Right ventricle myocardium superior (tissue), 1 donor: ENCODE measurements at places on chromosomes 2 and 18.

DNA sequence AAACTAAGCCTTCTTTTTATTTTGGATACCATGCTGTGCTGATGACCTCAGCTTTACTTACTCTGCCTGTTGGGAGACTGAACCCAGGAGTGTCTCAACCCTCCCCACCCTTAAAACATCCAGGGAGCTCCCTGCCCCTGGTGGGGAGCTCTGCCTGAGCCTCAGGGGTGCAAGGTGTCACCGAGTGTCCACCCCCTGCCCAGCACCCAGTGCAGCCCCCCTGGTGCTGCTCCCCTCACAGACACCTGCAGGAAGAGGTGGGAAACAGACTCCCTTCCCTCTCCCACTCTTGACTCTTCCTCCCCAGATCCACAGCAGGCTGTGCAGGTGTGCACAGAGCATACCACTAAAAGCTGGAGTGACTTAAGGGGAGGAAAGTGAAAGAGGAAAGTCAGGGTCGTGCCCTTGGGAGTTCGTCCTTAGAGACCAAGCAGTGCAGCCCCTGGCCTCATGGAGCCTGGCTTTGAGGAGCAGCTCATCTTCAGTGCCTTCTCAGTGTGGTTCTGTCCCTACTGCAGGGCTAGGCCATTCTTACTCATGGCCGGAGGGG, 51.3 kb downstream of the MYO7B start:
- no peak for DNase-seq

DNA sequence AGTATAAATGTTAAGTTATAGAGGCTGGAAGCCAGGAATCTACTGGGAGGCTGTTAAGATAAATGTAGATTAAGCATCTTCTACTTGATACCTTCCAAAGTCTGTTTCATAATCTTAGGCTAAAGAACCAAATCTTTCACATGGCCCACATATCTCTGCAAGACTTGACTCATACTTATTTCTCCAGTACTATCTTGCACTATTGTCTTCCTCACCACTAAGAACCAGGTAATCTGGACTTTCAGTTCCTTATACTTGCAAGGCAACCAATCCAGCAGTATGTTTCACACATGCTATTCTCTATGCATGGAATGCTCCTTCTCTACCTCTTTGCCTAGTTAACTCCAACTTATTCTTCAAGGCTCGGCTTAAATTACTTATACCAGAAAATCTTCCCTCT, 62.2 kb downstream of the RBMS1 start:
- DNase-seq: no peak

GRCh38 chr2:37414470-37414949, 70.1 kb downstream of the QPCT start:
- DNase-seq: no peak

GRCh38 chr2:136151021-136151971, 33.3 kb upstream of the CXCR4 start:
- no peak for DNase-seq

GRCh38 chr18:54616220-54616848, 25.3 kb downstream of the DYNAP start:
- no peak for DNase-seq

DNA sequence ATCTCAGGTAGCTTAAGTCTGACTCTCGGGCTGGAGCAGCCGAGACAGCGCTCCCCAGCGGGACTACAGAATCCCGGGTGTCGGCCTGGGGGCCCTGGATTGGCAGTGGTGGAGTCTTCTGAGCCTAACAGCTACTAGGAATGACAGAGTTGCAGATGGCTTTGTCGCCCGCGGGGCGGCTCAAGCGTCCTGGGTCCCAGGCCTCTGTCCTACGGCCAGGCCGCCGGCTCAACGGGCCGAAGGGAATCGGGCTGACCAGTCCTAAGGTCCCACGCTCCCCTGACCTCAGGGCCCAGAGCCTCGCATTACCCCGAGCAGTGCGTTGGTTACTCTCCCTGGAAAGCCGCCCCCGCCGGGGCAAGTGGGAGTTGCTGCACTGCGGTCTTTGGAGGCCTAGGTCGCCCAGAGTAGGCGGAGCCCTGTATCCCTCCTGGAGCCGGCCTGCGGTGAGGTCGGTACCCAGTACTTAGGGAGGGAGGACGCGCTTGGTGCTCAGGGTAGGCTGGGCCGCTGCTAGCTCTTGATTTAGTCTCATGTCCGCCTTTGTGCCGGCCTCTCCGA, 8.8 kb downstream of the SIX2 start:
- no peak for DNase-seq

GRCh38 chr18:54983041-54983686, 23.9 kb upstream of the CCDC68 start:
- no peak for DNase-seq

- no peak for DNase-seq
These were observed 2173.5 kb upstream of the PIK3C3 start for GRCh38 chr18:39781565-39781964.

DNA sequence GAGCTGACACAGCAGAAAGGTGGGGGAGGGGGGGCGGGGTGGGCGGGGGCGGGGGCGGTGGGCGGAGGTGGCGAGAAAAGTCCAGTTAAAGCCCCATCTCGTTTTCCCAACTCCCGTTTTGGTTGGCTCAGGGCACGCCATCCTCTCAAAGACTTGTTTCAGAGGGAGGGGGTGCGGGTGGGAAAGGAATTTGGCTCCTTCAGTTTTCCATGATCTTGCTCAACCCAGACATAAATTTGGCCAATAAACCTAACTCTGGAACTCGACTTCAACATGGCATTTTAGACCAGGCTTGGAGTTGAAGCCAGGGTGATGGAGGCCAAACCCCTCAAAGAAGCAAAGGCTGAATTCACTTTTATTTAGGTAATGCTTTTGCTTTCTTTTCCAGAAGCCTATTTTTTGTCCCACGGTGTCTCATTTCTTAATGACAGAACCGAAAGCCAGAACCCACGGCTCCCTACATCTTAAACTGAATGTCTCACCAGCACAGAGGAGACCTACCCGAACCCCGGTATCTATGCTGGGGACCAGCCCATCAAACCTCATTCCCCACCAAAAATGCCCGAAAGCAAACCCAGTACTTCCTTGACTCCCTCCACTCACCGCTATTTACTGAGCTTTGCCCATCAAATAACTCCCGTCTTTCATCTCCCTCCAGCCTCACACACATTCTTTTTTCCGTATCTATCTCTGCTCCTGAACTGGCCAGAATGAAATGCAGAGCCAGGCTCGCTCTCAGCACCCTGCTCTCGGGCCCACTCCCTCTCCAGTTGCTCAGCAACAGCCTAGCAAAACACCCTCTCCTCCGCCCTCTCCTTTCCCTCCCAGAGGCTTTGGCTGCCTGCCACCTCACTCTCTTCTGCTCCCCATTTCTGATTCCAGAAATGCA, 4.3 kb downstream of the IGFBP5 start:
- DNase-seq: peak; percentile 90

DNA sequence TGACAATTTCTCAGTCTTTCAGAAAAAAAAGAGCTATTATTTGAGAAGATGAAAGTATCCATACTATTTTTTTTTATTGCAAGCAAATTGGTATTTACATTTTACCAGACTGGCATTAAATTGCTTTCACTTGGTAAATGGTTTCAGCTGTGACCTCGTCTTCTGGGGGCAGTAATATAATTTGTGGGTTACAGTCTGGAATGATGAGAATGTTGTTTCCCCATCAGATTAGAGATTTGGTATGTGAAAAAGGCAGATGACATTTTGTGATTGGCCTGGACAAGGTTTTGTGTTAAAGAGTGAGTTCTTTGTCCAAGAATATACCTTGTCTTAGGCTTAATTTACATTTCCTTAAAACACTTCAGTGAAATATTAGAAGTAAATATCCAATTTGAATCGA, 390.1 kb upstream of the ST6GAL2 start:
- DNase-seq: no peak

- DNase-seq: no peak
These were observed 147.8 kb downstream of the TMEM18 start for GRCh38 chr2:529424-529823.

- no peak for DNase-seq
These were observed 8.9 kb downstream of the COX5B start for GRCh38 chr2:97654791-97655190.

- no peak for DNase-seq
These were observed 181.2 kb downstream of the THADA start for GRCh38 chr2:43414586-43415135.

DNA sequence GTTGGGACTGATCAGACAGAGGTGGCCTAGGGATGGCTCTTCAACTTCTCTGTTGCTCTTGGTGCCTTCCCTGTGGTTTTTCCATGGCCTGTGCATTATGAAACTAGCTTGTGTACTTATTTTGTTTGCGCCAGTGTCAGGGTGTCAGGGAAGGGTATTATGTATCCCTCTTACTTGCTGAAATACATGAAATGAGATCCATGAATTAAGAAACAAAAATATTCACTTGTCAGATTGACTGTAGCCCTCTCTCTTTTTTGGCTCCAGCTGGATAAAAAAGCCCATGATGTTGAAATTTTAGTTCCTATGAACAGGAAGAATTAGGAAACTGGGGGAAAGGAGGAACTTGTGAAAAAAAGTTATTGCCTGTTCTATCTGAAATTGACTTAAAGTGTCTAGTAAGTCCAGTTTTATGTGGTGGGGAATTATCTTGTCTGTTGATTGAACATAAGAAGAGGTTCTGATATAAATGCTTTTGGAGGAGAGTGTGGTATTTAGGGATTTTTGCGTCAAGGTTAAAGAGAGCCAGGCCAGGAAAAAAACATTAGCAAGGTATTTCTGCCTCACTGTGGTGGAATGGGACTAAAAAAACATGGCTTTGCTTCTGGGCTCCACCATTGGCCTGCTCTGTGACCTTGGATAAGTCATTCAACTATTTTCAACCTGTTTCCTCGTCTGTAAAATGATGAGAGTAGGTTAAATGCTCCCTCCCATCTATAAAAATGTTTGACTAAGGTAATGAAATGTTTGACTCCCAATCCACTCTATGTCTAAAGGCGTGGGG, 12.0 kb downstream of the UGP2 start:
- no peak for DNase-seq

DNA sequence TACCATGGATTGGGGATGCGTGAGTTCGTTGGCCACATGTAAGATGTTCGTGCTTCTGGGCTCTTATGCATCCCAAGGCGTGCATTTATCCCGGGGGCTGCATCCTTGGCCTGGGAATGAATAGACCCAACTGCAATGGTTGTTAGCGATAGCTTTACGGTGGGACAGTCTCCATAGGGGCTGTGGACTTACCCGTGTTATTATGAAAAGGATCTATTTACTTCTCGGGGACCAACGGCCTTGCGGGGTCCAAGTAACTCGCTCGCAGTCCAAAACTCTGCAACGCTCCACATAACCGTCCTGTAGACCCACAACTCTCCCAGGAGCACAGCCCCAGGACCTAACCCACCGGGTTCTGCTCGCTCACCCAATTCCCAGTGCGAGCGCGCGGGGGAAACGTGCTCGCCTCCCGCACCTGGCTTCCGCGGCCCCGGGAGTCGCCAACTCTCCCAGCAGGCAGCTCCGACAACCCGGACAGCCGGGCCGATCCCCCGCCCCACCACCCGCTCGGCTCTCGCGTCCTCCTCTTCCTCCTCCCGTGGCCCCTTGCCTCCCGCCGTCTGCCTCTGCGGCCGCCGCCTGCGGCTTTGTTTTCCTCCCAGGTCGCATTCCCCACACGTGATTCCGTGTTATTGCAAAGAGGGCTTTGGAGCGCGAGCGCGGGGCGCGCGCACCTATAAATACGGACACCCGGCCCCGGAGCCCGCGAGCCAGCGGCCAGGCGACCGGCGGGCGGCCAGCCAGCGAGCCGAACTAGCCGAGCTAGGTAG, at the start of gene CABLES1:
TSS of gene CABLES1 (plus strand) at position 706 of the 770 bp plus-strand sequence. CDS start 278 bp downstream, outside the sequence.
- DNase-seq: peak; percentile 74

- DNase-seq: no peak
These were observed 17.3 kb downstream of the ACADL start for GRCh38 chr2:210207929-210208328.

DNA sequence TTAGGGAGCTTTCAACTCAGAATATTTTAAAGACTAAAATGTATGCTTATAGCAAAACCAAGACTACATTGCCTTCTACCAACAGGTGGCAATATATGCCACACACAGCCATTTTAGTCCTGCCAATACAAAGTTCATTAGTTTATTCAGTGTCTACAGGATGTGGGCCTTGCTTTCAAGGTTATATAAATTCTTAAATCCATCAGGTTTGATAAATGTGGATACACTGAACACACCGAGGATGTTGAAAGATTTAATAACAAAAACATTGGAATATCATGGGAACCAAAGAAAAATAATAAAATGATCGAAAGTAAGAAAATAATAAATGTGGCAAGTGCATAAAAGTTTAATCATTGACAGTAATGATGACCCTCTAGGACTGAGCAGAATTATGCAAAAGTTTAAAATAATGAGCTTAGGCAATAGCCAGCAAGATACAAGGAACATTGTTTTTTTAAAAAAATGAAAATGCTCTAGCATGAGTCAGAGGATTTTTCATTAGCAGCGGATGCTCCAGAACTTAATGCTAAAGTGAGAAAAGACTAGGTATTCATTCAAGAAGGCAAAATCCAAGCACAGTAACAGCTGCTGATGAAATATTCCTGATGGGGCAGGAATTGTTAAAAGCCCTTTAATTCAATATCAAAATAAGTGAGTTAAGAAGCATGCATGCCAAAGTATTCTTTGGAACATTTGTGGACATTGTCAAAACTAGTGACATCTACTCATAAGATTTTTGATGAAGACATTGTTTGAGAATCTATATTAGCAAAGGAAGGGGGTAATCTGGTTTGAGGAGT, 14.2 kb downstream of the SCN9A start:
- DNase-seq: no peak

DNA sequence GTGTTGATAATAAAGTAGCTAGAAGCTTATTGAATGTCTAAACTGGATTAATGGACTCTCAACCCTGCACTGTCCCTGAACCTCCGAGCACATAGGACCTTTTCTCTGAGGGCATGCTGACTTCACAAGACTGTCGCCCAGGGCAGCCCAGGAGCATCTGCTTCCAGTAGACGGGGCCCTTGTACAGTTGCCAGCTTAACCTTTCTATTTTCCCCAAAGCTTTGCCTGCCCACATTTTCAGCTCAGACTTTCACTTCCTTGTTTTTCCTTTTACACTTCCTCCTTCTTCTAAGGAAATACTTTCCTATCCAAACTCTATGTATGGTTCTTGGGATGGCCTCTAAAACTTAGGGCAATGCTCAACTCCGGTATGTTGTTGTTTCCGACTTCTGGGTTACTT, 1.3 kb downstream of the VWA3B start:
- DNase-seq: peak; percentile 55

DNA sequence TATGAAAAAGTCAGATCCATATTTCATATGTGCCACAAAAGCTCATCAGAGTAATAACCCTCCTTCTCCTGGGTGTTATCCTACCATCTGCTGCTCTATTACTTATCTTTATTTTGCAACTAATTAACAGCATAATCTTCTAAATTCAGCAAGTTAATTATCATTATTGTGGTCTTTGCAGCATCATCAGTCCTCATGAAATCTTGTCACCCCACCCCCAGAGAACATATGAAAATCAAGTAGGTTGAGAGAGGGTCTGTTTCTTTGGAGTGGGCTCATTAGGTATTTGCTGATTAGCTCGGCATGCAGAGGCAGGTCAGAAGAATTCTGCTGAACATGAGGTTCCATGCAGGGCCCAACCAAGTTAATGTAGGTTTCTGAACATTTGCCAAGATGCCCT, 64.8 kb downstream of the ATF2 start:
- DNase-seq: no peak

GRCh38 chr2:22996911-22997310, 388.1 kb upstream of the KLHL29 start:
- DNase-seq: no peak
